ENCODE measurements at places on chromosomes 2 and 18.

DNA sequence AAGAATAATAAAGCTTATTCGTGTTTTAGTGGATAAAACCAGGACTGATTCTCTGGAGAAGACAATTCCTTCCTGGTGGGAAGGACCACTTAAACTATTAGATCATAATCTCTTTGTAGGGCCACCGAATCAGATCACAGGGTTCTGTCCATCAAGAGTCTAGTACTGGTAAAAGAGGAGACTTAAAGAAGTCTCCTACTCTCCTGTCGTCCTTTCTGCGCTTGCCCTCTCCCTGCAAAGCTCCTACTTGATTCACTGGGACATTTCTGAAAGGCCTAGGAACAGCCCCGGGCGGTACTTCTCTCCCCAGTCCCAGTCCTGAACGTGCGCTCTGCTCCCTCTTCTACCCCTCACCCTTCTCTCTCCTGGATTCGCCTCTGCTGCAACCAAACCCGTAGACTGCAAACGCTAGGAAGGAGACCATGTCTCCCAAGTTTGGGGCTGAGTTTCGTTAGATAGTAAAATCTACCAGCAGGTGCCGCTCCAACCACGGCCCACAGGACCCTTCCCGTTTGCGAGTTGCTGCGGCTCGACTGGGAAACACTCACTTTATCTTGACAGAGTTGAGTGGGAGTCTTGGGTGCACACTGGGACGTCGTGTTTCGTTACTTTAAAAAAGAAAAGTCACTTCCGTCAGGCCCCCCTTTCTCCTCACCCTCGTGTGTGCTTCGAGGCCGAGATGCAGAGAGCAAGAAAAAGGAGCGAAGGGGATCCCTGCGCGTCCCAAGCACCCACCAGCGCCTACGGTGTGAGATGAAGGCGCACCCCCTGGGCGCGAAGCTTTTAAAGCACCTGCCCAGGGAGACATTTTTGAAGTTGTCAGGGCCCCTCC is 923 bp downstream of the FIGLA start:
- peak; percentile 77 for DNase-seq

DNA sequence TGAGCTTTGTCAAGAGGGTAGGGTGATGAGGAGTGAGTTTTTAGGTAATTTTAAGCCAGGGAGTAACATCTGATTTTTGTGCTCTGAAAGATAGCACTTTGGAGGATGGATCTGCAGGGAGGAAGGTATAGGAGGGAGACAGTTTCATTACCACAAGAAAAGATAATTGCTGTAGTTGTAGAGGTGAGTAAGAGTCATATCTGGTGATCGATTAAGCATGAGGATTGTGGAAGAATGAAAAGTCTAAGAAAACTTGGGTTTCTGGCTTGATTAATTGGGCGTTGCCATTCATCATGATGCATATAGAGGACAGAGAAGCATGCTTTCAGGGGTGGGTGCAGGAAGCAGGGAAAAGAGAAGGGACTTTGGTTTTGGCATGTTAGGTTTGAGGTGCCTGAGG is 18.5 kb downstream of the KCMF1 start:
- no peak for DNase-seq

DNA sequence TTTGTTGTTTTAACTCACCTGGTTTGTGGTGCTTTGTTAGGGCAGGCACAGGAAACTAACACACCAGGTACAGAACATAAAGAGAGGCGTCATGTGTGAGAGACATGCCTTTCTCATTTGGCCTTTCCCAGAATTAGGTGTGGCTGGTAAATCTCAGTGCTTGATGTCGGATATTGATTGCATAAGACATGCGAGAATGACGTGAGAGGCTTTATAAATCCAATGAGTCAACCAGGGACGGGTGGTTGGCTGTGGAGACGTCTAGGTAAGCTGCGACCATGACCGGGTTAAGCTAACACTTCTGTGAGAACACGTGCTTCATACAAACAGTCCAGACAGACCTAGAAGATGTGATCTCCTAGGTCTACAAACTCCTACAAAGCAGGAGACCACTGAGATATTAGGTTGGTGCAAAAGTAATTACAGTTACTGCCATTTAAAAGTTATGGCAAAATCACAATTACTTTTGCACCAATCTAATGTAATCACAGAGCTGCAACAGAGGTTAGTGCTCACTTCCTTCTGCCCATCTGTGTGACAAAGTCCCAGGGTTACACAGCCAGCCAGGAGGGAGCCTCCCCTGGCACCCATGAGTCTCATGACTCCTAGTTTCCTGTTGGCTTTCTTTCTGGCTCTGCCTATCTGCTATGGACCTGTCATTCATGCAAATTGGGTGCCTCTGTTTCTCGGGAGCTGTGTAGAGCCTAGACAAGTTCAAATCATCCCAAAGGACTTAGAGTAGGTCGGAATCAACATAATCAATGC is 98.9 kb upstream of the ATP8B1 start:
- no peak for DNase-seq

DNA sequence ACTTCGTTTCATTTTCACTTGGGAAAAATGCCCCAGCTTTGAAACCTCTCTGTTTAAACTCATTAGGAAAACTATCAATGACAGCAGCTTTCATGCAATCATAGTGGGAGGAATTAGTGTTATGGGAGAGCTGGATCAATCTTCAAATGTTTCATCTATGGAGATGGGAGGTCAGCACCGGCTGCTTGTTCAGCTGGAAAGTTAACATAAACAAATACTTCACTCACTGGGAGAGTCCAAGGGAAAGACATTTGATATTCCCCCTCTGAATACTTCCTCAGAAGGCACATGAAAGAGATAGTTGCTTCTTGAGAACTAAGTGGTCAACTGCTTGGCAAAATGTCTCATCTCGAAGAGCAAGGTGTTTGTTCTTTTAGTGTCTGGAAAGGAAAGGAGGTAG is 7.3 kb downstream of the LYPD1 start:
- DNase-seq = no peak

DNA sequence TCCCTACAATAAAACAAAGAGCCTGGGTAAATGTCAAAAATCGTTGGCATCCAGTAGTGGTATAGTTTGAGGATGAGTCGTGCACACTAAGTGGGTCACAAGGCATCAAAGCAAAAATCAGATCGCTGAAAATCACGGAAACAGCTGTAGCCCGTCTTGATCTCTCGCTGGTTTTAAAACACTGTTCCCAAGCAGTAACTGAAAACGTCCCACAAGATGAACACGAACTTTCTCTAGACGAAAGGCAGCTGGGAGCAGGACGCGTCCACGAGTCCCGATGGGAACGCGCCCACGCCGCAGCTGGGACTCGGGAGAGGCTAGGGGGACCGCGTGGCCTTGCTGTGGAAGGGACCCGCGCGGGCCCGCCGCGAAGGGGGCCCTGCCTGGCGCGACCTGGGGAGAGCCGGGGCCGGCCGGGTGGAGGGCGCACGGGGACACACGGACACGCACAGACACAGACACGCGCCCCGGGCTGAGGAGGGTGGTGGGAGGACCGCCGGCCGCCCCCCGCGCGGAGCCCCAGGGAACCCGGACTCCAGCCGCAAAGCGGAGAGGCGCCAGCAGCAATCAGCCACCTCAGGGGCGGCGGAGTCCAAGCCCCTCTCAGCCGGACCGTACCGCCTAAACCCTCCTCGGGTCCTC is 651 bp downstream of the STK17B start:
- no peak for DNase-seq

- DNase-seq = no peak
These were observed 13.1 kb upstream of the GPR17 start for GRCh38 chr2:127632592-127633489.

DNA sequence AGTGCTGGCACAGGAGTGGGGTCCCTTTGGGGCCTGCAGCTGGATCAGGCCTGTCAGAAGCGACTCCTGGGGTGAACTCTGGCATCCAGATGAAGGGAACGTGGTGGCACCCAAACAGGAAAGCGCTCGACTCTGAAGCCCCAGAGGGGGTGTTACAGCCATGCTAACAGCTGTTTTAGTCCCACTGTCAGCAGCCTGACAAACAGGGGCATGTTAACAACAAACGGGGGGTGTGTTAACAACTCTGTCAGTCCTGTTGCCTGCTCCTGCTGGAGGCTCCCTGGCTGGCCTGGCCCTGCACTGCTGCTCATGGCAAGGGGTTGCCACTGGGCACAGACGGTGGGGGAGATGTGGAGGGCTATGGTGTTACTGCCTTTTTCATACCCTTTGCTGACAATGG is 2.6 kb upstream of the RNU2-63P start:
- DNase-seq = no peak

DNA sequence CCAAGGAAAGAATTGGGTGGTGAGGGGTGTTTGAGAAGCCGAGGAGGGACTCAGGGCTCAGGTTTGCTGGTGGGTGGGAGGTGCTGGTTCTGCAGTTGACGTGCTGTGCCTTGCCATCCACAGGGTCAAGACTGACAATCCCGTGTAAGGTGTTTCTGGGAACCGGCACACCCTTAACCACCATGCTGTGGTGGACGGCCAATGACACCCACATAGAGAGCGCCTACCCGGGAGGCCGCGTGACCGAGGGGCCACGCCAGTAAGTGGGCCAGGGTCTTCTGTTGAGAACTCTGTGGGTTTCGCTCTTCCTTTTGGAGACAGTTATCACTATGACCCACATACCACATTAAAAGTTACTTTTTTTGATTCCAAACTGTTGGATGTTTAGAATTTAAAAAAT is 32.6 kb downstream of the IL1R2 start:
- DNase-seq = no peak

DNA sequence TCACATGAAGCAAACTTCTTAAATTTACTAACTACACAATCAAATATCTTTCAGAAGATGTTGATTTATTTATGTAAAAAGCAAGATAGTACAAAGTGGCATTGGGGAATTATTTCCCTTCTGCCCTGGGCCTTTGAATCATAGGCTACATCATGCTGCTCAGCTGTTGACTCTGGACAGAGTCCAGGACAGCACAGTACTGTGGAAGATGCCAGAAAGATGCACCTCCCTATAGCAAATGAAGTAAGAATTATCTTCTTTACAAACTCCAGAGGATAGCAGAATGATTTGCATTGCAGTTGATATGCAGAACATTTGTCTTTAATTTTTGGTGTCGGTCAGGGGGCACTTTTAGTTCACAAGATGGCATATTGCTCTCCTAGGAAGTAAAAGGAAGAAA is 1354.5 kb upstream of the ZEB2 start:
- DNase-seq = no peak

DNA sequence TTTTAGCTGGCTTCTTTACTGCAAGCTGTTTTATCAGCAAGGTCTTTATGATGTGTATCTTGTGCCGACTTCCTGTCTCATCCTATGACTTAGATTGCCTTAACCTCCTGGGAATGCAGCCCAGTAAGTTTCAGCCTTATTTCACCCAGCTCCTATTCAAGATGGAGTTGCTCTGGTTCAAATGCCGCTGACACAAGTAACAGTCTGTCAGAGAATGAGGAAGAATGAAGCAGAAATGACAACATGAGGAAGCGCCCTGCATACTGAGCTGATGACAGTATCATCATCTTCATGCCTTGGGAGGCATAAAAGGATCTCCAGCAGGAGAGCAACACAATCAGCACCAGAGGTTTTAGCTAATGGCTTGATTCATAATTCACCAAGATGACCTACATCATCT is 309.4 kb downstream of the NBAS start:
- DNase-seq = no peak

DNA sequence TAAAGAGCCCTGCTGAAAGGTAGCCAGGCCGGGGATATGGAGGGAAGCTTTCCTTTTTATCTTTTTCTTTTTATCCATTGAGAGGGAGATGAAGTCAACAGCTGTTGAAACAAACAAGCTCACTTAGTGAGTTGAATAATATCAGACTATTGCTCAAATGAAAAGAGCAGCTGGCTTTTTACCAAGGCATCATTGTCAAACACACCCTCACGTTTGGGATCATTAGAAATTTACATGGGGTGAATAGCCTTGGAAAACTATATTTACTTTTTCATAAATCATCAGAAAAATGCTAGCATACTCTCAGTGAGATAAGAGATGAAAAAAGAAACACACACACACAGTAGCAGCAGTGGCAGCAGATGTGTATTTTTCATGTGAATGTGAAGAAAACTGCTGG is 71.5 kb upstream of the HNMT start:
- DNase-seq = no peak

GRCh38 chr2:135949451-135950234 is 35.8 kb downstream of the DARS1 start:
- no peak for DNase-seq
